ENCODE measurements at places on chromosomes 3 and 15. TPM values are rescaled to one million over a fixed set of nuclear protein-coding genes. Genes with fewer than 3 reads are reported as not detected.

CCNL1 gene
- 245 TPM for total RNA-seq

SERPINI2 gene
- not detected for total RNA-seq

GOLGA6L7 gene
- not detected for total RNA-seq

NANOGP8 gene
- total RNA-seq = not detected

NR2E3 gene
- not detected for total RNA-seq

ROBO1 gene
- total RNA-seq = 0.93 TPM

ISL2 gene
- total RNA-seq = 1.5 TPM

ACAN gene
- not detected for total RNA-seq

OSTN gene
- not detected for total RNA-seq

CHCHD4 gene
- total RNA-seq = 13.8 TPM

LRRIQ4 gene
- total RNA-seq = not detected

PIERCE2 gene
- not detected for total RNA-seq

SERF2 gene
- total RNA-seq = 681 TPM

GOLGA6A gene
- total RNA-seq = not detected

INSYN1 gene
- not detected for total RNA-seq

ALCAM gene
- 12.5 TPM for total RNA-seq

GOLGA6B gene
- total RNA-seq = not detected

STOML1 gene
- total RNA-seq = 10.6 TPM

AADACL2 gene
- not detected for total RNA-seq

BCHE gene
- total RNA-seq = not detected

PYDC2 gene
- not detected for total RNA-seq

IL12A gene
- total RNA-seq = 1.5 TPM

UQCC5 gene
- 5.0 TPM for total RNA-seq

TMEM202 gene
- not detected for total RNA-seq

SLC6A1 gene
- not detected for total RNA-seq

LDHAL6B gene
- not detected for total RNA-seq

SLC9A9 gene
- 19.3 TPM for total RNA-seq

DAZL gene
- not detected for total RNA-seq

UQCRC1 gene
- 146 TPM for total RNA-seq

CYP8B1 gene
- not detected for total RNA-seq

GOLGA8T gene
- not detected for total RNA-seq

STARD9 gene
- 11.3 TPM for total RNA-seq

DOCK3 gene
- 1.5 TPM for total RNA-seq

TRH gene
- total RNA-seq = not detected

GOLGA6L10 gene
- 0.37 TPM for total RNA-seq

SERINC4 gene
- total RNA-seq = 0.17 TPM

LCTL gene
- not detected for total RNA-seq

CCDC14 gene
- total RNA-seq = 34.2 TPM

EPHB1 gene
- total RNA-seq = 8.1 TPM

C3orf22 gene
- total RNA-seq = not detected

ZNF80 gene
- 0.39 TPM for total RNA-seq

RPL35A gene
- 916 TPM for total RNA-seq

KLHL24 gene
- 20.3 TPM for total RNA-seq
